Fibroblast of pulmonary artery (primary cell): ENCODE measurements at places on chromosomes 5 and 9.

GRCh38 chr5:64788156-64788555 is 19.4 kb downstream of the CWC27 start:
- DNase-seq: no peak

- peak; percentile 16 for DNase-seq
Measured at GRCh38 chr5:160262151-160263074, 33.1 kb downstream of the FABP6 start.

- peak; percentile 74 for DNase-seq
Measured at GRCh38 chr5:72408603-72409002, 88.4 kb downstream of the PTCD2 start.

- DNase-seq: no peak
Measured at GRCh38 chr5:9919306-9920030, 289.3 kb upstream of the TAS2R1 start.

DNA sequence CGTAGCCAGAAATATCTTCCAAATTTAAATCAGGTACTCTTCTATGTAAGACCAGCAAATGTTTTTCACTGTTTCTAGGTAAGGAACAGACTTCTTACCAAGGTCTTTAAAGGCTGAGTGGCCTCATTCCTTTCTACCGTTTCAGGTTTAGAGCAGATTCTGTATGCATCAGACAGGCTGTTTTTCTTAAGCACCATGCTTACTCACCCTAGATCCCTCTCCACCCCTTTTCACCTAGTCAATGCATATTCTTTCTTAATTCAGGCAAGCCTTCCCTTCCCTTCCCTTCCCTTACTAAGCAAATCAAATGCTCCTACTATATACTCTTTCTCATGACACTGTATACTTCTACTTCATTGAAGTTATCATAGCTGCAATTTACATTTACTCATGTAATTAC is 70.7 kb downstream of the RFX3 start:
- DNase-seq: no peak

GRCh38 chr9:70760228-70760627 is 345.8 kb upstream of the KLF9 start:
- no peak for DNase-seq

- no peak for DNase-seq
Measured at GRCh38 chr5:161691911-161692310, 6.4 kb downstream of the GABRA6 start.

- no peak for DNase-seq
Measured at GRCh38 chr9:9563817-9564216, 1049.0 kb downstream of the PTPRD start.

GRCh38 chr5:169089343-169089742 is 211.6 kb downstream of the SLIT3 start:
- no peak for DNase-seq

GRCh38 chr5:29897916-29898315 is 1295.6 kb upstream of the CDH6 start:
- no peak for DNase-seq

DNA sequence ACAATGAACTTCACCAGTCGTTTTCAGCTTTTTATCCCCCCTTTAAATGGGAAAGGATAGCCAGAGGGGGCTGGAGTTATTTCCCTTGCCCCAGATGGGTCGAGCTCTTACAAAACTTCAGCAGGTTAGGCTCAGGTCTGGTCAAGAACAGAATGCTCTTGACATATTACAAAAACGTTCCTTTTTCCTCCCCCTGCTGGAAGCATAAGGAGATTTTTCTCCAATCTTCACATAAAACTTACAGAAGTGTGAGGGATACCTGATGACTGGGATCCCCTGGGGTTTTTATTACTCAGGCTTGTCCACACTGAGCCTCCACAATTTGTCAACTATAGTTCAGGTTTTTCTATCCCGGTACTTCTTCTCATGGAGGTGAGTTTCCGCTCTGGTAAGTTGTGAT is 60.8 kb downstream of the CSF2 start:
- peak; percentile 50 for DNase-seq

- no peak for DNase-seq
Measured at GRCh38 chr5:169791251-169791650, 154.2 kb downstream of the DOCK2 start.

DNA sequence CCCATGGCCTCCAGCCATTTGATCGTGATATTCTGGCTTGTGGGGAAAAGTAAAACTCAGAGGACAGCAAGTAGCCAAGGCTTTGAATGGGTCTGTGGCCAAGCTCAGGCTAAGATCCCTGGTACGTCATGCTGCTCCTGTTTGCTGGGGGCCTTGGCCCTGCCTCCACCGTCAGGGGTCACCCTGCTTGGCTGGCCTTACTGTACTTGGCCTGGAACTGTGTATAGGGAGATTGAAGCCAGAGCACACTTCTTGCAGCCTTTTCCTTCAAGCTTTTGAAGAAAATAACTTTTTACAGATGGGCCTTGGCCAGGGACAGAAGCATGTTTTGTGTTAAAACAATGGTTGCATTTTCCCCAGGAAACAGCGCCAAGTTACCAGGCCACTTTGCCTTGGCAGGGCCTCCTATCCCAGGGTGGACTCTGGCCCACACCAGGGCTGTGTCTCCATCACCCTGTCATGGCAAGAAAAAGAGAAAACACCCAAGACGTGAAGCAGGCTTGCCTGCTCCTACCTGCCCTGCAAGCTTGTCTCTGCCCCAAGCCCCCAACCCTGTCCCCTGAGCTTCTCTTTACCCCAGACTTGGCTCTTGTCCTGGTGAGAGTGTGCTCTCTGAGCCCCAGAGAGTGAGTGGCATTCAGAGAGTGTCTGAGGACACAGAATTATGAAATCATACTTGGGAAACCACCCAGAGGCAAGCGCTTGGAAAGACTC is 286.9 kb downstream of the GADD45G start:
- peak; percentile 40 for DNase-seq

GRCh38 chr5:159602434-159602833 is 272.1 kb upstream of the IL12B start:
- DNase-seq: peak; percentile 16

DNA sequence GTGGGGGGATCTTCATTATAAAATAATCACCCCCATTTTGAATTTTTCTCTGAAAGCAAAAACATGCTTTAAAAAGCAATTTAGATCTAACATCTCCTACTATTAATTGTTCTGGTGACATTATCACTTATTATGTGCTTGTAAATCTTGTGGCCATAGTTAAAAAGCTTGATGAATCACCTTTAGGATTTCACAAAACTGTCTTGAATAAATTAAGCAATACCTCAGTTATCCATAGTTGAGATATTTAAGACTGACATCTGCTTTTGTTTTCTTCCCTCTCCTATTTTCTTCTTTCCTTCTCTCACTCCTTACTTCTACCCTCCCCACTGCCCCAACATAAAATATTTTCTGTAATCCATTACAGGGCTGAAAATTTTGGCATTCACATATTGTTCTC is 84.8 kb downstream of the SLC1A3 start:
- DNase-seq: no peak

GRCh38 chr5:154758977-154759376 is 3.8 kb downstream of the LARP1 start:
- no peak for DNase-seq

DNA sequence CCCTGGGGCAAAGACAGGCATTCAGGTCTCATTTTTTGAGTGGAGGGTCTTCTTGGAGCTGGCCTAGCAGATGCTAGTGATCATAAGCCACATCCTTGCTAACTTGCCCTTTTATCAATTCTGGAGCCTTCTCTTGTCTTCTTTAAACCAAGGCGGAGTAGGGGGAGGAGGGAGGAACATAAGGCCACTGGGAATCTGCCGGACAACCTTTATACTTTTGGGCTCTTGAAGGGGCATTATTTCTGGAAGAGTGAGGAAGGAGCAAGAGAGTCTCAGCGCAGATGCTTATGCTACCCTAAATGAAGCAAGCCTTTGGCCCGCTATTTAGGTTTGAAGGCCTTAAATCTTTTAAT is 2.0 kb downstream of the TMEFF1 start:
- DNase-seq: no peak

DNA sequence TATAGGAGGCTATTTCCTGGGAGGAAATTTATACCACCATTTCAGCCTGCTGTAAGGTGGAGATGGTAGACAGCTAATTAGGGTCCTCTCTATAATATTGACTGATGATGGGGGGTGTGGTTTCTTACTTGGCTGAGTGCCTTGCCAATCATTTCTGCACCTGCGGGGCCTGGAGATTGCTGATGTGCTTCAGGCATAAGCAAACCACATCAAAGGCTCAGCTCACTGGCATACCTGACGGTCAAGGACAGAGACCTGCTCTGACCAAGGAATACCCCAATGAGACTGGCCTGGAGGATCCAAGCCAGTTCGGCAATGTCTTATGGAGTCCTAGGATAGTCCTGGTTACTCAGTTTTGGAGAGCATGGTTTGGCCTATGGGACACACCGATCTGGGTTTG is 29.5 kb downstream of the ANKH start:
- no peak for DNase-seq

DNA sequence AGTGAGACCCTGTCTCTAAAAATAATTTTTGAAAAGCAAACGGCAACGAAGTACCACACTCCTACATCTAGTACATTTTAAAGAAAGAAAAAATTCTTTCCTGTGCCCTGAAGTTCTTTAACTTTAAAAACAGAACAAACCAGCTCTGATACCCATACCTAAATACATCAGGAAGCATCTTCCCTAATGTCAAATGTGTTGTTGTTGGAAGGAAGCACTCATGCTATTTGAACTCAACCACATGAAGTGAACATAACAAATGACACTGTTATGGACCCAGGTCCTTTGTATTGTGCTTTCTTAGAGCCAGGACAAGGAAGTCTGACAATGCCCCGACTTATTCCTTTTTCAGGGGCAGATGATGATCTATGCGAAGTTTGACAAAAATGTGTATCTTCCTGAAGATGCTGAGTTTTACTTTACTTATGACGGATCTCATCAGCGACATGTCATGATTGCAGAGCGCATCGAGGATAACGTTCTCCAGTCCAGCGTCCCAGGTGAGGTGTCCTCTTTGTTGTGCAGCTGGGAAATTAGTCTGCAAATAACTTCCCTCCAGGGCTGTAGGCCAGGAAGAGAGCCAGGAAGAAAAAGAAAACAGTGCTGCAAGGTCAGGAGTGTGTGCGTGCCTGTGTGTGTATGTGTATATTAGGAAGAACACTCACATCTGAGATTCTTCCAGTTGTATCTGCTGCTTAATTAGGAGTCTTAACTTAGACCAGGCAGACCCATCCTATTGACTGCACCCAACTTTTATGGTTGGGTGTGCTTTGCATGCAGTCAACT is 123.7 kb downstream of the ARHGEF28 start:
- DNase-seq: no peak

GRCh38 chr9:113886026-113886369 is 9.9 kb downstream of the ZNF618 start:
- no peak for DNase-seq

DNA sequence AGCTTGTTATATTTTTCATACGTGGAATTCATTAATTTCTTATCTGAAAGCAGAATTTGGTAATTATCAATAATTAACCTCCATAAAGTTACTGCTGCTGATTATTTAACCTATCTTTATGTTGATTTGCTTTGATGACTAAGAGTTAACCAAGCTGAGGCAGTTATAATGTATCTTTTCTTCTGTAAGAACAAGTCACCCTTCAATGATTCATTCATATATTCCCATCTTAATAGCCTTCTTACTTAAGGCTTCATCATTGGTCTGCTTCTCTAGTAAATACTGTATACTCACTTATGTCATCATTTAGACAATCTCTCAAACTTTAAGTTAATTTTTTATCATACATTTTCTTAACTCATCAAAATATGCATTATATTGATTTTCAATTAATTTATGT is 592.2 kb downstream of the ANXA1 start:
- no peak for DNase-seq

DNA sequence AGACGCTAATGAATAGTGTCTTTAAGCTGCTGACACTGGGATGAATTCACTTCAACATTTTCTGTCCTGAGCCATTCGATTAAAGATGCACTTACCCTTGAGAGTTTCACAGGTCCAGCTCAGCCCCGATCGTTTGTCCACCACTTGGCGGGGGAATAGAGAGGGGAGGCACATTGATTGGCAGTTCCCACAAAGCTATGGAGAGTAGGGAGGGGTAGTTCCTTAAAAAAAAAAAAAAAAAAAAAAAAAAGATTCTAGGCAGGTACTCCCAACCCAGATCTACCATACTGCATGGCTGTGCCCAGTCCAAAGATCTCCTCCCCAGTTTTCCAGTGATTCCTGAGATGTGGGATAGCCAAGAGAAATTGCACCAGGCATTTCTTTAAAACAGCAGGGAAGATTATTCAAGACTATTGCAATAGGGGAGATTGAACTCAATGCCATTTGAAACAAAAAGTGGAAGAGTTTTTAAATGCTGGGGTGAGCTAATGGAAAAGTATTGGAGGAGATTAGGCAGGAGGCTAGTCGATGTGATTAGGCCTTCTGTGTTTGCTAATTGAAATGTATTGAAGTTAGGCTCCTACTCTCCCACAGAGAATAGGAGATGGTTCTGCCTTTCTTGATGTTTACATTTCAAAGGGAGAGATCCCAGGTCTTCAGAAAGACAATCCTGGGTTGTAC is 2217.4 kb upstream of the WWC1 start:
- DNase-seq: no peak

DNA sequence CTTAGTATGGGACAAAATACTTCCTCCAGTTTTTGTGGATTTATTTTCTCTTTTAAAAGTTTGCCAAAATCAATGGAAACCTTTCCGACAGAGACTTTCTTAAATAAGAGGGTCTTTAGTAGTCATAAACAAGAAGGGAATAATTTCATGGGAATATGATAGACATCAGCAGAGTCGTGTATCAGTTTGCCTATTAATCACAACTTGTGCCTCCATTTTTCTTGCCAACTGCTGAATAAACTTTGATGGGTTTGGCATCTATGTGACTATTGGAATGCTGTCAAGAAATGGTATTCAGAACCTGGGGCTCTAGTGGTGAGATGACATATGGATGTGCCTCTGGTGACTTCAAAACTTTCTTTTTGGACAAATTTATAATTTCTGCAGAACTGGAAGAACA is 1668.2 kb downstream of the MAT2B start:
- DNase-seq: no peak

DNA sequence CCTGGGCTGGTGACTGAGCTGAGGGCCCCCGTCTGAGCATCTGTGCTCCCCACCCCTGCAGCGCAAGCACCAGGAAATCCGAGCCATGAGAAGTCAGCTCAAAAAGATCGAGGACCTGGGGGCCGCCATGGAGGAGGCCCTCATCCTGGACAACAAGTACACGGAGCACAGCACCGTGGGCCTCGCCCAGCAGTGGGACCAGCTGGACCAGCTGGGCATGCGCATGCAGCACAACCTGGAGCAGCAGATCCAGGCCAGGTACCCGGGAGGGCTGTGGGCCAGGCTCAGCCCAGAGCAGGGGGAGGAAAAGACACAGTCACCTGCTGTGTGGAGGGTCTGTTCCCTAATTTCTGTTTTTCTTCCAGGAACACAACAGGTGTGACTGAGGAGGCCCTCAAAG is 24.6 kb downstream of the DYNC2I2 start:
- DNase-seq: no peak

DNA sequence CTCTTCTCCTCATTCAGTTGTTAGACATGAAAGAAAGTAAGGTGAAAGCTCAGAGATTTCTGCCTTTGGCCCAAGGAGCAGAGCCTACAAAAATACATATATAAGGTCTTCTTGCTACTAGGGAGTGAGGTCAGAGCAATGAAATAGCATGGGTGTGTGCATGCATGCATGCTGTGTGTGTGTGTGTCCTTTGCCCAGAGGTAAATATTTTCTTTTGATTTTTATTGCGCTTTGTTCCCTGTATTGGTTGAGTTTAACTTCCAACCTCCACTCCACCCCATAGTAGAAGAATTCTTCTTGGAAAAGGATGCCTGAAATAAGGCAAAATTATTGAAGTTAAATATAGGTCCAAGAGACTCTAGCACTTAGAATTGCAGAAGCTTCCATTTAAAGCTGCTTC is 248.0 kb upstream of the PTGER4 start:
- DNase-seq: no peak
